RPMI7951 (cell line): ENCODE measurements at places on chromosomes 11 and 22. TPM values are rescaled to one million over a fixed set of nuclear protein-coding genes. Genes with fewer than 3 reads are reported as not detected.

SLC22A9 gene
- total RNA-seq: not detected in 2 replicates

DNA sequence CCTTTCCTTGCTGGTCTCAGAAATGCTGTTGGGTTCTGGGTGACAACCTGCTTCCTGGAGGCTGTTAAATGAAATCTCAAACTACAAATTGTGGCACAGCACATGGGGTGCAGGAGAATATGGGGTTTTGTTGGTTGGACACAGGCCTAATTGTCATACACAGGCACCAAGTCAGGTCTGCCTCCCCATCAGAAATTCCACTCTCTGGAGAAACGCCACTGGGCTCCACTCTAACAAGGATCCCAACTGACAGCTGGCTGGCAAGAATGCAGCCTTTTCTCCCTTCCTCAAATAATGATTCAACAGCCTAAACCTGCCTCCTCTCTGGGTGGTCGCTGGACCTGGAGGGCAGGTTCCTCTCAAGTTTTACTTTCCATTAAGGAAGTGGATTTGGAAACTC, 177.8 kb upstream of the NARS2 start:
- DNase-seq: no peak

GRCh38 chr22:50656122-50657070, 16.2 kb upstream of the SHANK3 start:
- peak; percentile 78 for DNase-seq

CCDC90B gene
- 71.1 and 72.8 TPM in 2 replicates for total RNA-seq

DNA sequence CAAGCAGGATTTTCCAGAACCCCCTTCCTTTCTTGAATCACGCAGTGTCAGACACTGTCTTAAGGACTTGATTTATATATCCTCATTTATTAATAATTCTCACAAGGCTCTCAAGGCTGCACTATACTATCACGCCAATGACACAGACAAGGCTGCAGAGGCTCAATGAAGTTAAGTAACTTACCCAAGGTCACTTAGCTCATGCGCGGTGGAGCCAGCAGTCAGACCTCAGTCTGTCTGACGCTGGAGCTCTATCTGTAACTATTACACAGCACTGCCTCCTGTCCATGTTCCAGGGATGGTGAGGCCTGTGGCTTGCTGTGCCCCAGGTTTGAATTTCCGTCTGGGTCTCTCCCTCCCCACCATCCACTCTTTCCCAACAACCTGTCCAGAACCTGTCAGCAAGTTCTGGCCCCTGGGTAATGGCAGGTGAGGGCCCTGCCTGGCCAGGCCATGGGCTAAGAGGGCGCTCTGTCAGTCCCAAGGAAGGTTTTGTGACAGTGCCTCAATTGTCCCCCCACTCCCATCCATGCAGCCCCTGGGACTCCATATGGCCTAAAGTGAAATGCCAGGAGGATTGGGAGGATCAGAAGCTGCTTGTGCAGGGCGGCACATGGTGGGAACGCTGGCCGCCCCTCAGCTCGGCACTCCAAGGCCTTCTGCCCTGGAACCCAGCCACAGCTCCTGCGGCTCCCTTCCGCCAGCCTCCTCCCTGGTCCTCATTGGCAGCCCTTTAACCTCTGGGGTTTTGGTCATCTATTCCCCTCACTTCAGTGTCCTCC, 8.6 kb downstream of the KCNC1 start:
- DNase-seq: no peak

DNA sequence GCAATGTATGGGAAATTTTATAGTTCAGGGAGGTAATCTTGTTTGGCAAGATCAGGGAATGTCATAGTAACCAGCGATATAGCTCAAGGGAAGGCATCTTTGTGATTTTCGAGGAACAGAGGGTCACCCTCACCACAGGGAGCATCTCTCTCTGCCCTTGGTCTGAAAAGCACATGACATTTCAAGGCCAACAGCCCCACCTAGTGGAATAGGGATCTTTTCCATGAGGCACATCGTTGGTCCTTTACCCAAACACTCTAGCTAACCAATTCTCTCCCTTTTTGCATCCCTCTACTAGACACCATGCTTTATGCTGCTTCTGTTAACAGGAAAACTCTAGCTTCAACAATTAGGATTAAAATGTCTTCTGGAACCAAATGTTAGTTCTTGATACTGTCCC, 179.0 kb downstream of the GRM5 start:
- peak; percentile 41 for DNase-seq

- no peak for DNase-seq
Observed at GRCh38 chr11:117087446-117087845, 10.8 kb downstream of the SIK3 start.
